ENCODE measurements at places on chromosomes 3 and 15. TPM values are rescaled to one million over a fixed set of nuclear protein-coding genes. Genes with fewer than 3 reads are reported as not detected.

The SENP8 gene
- 5.8 TPM for total RNA-seq

- H3K27me3 ChIP-seq, result peaks cover 19% of the 10 kb centered on the region
- H3K36me3 ChIP-seq, result no peaks in the 10 kb centered on the region
- peaks cover 5% of the 10 kb centered on the region for H3K4me1 ChIP-seq
- H3K27ac ChIP-seq, result no peak overlapping the region
- H3K4me3 ChIP-seq, result no peak overlapping the region
Measured at GRCh38 chr15:69663982-69664381, 211.4 kb downstream of the RPLP1 start.

The SH3GL3 gene
- 4.9 TPM for total RNA-seq

DNA sequence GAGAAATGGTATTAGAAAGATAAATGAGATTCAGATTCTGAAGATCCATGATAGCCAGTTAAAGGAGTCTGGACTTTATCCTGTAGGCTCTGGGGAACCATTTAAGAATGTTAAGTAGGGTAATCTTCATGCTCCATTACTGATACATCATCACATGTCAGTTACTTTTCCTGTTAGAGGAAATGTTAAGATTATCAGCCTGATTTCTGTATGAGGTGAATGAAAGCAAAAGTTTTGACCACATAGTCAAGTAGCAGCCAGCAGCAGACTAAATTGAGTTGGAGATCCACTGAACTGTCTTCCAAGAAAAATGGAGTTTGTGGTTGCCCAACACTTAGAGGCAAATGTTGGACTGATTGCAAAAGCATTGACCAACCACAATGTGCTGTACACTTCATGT, 4.7 kb upstream of the COPB2 start:
- H3K27me3 ChIP-seq, result no peaks in the 10 kb centered on the region
- DNase-seq, result no peak
- no peak overlapping the region for H3K4me3 ChIP-seq
- H3K27ac ChIP-seq, result no peak overlapping the region
- no peaks in the 10 kb centered on the region for H3K36me3 ChIP-seq
- H3K4me1 ChIP-seq, result peaks cover 3% of the 10 kb centered on the region

GRCh38 chr3:177317247-177317646, 120.0 kb upstream of the TBL1XR1 start:
- no peak for DNase-seq
- H3K36me3 ChIP-seq, result no peaks in the 10 kb centered on the region
- no peak overlapping the region for H3K27ac ChIP-seq
- H3K4me1 ChIP-seq, result no peaks in the 10 kb centered on the region
- H3K4me3 ChIP-seq, result no peak overlapping the region

The PCLAF gene
- 34.2 TPM for total RNA-seq
